Progenitor cell of endocrine pancreas (in vitro differentiated cells): ENCODE measurements at places on chromosomes 2 and 18. TPM values are rescaled to one million over a fixed set of nuclear protein-coding genes. Genes with fewer than 3 reads are reported as not detected.

DNA sequence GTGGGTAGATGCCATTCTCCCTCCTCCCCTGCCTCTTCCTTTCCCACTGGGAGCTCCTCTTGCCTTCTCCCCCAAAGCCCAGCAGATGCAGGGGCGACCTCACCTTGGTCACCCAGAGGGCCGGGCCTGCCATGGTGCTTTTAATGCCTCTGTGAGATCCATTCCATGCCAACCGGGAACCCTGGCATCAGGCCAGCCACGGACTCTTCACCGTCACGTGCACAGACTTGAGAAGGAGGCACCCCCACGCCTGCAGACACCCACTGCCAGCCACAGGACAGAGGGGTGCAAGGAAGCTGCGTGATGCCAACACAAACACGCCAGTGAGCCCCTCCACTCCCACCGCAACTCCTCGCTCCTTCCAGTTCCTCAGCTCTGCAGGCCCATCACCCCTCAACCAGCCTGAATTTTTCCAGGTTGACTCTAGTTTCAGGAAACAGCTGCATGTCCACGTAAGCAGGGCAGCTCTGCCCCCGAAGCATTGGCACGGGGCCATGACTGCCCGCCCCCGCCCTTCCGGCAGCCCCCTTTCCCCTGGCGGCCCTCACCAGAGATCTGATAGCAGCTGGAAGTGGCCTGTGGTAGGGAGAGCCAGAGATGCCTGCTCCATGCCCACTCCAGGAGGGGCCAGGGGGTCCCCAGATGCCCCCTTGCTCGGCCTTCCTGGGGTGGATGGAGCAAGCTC, 50.8 kb downstream of the DNMT3A start:
- H3K27ac ChIP-seq = no peak overlapping the region
- no peaks in the 10 kb centered on the region for H3K27me3 ChIP-seq
- no peak for DNase-seq
- H3K4me1 ChIP-seq = peaks cover 6% of the 10 kb centered on the region

GRCh38 chr2:104371087-104371781, 482.7 kb upstream of the POU3F3 start:
- H3K4me3 ChIP-seq = no peak overlapping the region
- no peak overlapping the region for H3K27ac ChIP-seq
- H3K4me1 ChIP-seq = no peaks in the 10 kb centered on the region
- H3K27me3 ChIP-seq = peaks cover 29% of the 10 kb centered on the region
- H3K36me3 ChIP-seq = no peaks in the 10 kb centered on the region

The THOC1 gene
- 92.9 and 102 TPM in 2 replicates for total RNA-seq

The TDRD15 gene
- total RNA-seq = 0.04 TPM in 1 of 2 replicates, not detected in the other

DNA sequence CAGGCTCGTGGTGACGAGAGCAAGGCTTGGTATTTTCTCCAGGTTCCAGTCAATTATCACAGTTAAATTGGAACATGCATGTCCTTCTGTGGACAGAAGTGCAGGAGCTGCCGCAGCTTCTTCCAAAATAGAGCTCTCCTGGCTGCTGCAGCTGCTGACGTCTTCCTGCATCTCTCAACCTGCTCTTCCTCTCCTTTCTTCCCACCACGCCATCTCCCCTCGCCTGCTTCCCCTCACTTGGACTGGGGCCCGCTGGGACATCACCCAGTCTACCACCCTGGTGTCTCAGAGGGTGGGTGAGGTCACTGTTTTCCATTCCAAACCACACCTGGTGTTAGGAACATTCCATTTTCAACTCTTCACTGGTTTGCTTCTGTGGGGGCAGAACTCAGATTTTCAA, 41.4 kb downstream of the SPP2 start:
- H3K4me1 ChIP-seq = no peaks in the 10 kb centered on the region
- DNase-seq = no peak
- H3K36me3 ChIP-seq = peaks cover 1% of the 10 kb centered on the region
- no peak overlapping the region for H3K4me3 ChIP-seq
- H3K27me3 ChIP-seq = peaks cover 15% of the 10 kb centered on the region
